ENCODE measurements at places on chromosomes 1 and 21. TPM values are rescaled to one million over a fixed set of nuclear protein-coding genes. Genes with fewer than 3 reads are reported as not detected.

DNA sequence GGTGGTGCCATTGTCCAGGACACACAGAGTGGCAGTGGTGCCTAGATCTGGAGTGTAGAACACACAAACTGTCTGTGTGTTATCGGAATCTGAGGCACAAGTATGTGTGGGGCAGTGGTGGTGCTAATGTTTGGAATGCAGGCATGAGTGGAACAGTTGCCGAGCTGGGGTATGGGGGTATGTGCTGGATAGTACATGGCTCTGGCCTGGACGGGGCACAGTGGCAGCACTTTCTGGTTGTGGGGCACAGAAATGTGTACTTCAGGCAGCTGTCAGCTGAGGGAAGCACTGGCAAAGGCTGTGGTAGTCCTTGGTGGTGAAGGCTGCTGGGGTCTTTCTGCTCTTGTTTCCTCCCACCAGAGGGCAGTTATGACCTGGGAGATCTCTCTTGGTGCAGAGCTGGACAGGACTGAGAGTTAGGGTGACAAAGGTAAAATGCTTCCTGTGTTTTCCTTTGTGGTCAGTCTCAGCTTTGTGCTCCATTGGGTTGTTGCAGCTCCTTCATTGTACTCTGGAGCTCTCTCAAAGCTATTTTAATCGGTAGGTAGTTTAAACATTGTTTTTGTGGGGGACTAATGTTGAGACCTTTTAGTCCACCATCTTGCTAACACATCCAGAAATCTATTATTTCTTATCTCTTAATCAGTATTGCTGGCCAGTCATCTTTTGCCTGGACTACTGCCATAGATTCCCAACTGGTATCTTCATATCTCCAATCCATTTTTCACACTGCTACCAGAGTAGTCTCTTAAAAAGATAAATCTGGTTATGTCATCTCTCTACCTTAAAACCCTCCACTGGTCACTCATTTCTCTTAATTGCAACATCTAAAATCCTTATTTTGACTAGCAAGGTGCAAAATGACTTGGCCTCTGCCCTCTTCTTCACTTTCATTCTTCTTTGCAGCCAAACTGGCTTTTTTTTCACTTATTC is 83.9 kb upstream of the NBPF4 start:
- DNase-seq, result no peak

DNA sequence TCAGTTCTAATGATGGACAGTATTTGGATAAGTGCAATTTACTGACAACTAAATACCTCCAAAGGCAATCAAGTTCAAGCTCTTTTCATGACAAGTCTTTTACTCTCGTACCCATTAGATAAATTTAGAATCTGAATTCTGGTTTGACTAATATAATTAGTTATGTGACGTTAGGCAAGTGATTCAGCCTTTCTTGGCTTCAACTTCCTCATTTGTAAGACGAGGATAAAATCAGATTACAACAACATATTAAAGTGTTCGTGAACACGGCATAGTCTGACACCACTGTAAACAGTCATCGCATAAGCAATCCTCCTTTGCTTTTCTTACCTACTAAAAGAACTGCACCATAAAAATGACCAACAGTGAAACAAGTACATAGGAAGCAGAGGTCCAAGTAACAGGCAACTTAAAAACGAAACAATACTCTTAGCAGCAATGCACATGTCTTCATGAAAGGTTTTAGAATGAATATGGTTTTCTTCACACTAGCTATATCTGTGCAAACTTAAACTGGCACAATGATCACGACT is 25.7 kb downstream of the COA6 start:
- no peak for DNase-seq

- DNase-seq, result peak; percentile 36
Measured at GRCh38 chr1:65264197-65264929, 45.0 kb upstream of the DNAJC6 start.

- no peak for DNase-seq
Measured at GRCh38 chr1:207948536-207949250, 37.8 kb upstream of the CD34 start.

GRCh38 chr1:174953285-174954072 is 46.3 kb upstream of the CACYBP start:
- no peak for DNase-seq

- DNase-seq, result peak; percentile 44
Measured at GRCh38 chr1:24946861-24947658, 17.0 kb upstream of the RUNX3 start.

ADORA3 gene
- not detected for total RNA-seq

- no peak for DNase-seq
Measured at GRCh38 chr1:237181743-237182317, 139.8 kb downstream of the RYR2 start.

All from activated CD4-positive, alpha-beta T cell treated with anti-CD3 and anti-CD28 coated beads for 36 hours (primary cell).